ENCODE measurements at places on chromosomes 3 and 15. TPM values are rescaled to one million over a fixed set of nuclear protein-coding genes. Genes with fewer than 3 reads are reported as not detected.

DNA sequence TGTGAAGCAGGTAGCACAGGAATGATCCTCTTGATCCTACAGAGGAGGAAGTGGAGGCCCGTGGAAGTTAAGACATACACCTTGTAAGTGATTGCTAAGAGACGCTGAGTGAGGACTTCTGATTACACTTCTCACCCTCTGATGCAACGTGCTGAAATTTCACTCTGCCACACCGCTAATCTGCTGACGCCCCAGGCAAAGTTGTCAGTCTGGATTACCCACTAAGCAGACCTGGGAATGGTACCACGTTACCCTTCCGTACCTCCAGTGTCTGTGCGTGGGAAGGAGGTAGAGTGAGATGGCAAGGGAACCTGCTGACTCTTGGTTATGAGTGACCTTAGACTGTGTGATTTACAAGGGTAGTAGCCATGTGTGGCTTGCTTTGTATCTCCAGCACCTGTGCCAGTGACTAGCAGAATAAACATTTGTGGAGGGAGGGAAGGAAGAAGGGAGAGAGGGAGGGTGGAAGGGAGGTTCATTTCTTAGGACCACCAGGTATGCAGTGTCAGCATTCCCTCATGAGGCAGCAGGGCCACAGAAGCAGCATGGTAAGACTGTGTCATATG lies 115.0 kb downstream of the ALDH1A2 start:
- DNase-seq = no peak

DNA sequence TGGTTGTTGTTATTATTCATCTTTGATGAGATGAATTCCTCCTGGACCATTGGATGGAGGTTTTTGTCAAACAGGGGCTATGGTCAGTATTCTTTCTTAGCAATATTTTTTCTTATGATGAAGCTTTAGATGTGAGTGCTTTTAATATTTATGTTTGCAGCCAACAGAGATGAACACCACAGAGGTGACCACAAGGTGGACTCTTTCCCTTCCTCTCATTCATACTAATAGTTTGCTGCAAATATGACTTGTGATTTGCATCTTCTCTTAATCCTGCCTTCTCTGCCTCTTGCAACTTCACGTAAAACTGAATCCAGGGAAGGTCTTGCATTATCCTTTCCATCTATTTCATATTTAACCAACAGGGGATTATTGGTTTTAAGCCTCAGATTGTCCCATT lies 473.1 kb upstream of the UBE2E2 start:
- DNase-seq = no peak

DNA sequence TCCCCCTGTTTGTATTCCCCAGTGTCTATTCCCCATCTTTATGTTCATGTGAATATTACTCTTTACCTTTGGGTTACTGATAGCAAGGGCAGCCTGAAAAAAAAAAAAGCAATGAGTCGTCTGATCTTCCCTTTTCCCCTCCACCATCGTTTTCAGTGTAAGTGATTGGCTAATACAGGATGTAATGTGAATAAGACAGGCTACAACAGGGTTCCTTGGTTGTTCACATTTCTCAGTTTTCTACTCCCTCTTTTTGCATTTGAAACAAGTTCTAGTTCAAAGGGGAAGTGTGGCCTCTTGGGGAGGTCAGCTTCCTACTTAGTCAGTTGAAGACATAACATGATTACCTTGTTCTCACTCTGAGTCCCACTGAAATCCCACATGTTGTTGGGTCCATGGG lies 278.0 kb upstream of the TRIM42 start:
- DNase-seq = no peak

DNA sequence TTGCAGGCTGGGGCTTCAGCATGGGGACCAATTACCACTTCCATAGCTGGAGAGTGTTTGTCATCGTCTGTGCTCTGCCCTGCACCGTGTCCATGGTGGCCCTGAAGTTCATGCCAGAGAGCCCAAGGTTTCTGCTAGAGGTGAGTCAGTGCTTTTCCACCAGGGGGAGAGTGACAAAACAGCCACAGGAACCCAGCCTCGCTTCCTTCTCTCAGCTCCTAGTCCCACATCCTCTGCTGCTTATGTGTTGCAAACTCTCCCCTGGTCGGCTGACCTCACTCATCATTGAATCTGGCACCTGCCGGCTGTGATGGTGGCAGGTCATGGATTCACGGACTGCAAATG lies 158.3 kb downstream of the SV2B start:
- no peak for DNase-seq

- no peak for DNase-seq
These were observed 1099.5 kb downstream of the ROBO1 start for GRCh38 chr3:78668302-78668701.

The WDR73 gene
- total RNA-seq = 38.9 TPM

- no peak for DNase-seq
These were observed 684.6 kb upstream of the CCDC54 start for GRCh38 chr3:106692624-106693023.

The ITIH1 gene
- 0.80 TPM for total RNA-seq

- no peak for DNase-seq
These were observed 67.8 kb downstream of the GPR176 start for GRCh38 chr15:39852250-39852649.

- DNase-seq = no peak
These were observed 53.9 kb upstream of the MELTF start for GRCh38 chr3:197083486-197083885.

DNA sequence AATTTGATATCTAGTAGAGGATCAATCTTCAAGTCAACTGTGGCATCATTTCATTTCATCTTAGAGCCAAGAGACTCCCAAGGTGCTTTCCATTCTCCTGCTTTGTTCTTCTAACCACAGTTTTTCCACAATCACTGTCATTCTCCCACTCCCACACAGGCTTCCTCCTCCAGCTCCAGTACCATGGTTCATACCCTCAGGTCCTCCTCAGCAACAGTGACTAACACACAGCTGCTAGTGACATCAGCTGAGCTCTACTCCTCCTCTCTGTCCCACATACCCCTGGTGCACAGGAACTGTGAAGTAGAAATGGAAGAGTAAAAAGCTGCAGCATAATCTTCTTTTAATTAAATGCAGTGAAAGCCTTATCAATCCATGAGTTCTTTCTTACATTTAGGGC lies 200.2 kb upstream of the DPH6 start:
- DNase-seq = no peak

DNA sequence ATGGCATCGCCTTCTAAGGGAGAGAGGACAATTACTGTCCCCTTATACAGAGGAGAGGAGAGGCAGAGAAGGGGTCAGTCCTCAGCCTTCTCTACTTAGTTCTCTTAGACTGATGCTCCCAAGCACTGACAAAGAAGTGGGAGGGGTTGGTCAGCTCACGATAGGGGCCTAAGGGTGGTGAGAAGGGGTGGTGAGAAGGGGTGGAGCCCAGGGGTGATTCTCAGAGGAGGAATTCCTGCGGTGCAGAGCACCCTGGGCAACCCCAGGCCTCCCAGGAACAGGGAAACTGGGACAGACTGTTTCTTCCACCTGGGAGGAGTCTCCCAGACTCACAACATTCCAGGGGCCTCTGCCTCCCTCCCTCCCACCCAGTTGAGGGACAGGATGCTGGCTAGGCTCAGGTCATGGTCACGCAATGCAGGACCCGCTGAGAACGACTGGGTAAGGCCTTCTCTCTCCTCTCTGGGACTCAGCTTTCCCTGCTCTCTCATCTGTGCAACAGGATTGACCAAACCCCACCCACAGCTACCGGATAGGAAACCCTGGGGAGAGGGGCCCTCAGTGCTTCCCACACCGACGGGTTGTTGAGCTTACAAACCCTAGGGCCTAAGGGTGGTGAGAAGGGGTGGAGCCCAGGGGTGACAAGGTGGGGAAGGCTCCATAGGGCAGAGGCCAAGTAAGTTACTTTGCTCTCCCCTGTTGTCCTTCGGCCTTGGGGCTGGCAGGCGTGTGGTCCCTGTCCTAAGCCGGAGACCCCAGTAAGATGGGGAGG lies 1.5 kb downstream of the TPRA1 start:
- DNase-seq = no peak

DNA sequence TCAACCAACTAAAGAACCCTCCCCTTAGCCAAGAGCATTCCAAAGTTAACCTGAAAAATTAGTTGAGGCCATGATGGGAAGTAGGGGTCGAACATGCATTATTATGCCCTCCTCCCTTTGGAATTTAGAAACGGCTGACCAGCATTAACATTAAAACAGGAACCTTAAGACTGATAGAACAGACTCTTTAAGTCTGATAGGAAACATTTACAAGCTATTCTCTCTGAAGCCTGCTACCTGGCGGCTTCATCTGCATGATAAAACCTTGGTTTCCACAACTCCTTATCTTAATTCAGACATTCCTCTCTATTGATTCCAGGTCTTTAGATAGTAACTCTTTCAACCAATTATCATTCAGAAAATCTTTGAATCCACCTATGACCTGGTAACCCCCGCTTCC lies 331.0 kb downstream of the CGGBP1 start:
- no peak for DNase-seq

DNA sequence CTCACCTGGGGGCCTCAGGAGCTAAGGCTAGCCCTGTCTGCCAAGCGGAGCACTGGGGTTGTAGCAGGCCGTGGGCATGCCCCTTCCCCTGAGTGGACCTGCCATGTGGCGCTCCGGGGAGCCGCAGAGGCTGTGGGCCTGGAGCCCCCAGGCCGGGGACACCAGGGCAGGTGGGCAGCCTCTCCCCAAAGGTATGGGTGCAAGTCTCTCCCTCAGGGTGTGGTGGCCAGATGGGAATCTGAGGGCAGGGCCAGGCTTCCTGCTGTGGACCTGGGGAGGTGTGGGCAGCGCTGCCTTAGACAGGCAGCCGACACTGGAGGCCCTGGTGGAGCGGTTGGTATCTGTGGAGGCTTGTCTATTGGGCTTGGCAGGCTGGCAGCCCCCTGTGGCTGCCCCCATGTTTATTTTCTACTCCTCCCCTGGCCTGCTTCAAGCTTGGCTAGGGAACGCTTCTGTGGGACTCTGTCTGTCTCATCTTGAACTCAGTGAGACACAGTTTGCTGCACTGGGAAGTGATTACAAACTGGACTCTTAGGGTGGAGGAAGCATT lies 5.9 kb downstream of the ACVR2B start:
- DNase-seq = no peak

The SLC12A8 gene
- total RNA-seq = 0.58 TPM

Measured in activated B cell treated with CpG ODN at 0.5 μM for 24 hours (primary cell).